ENCODE measurements at places on chromosomes 2 and 18.
A peak's percentile ranks its signal among the peaks of the same experiment; 100 is the strongest.

DNA sequence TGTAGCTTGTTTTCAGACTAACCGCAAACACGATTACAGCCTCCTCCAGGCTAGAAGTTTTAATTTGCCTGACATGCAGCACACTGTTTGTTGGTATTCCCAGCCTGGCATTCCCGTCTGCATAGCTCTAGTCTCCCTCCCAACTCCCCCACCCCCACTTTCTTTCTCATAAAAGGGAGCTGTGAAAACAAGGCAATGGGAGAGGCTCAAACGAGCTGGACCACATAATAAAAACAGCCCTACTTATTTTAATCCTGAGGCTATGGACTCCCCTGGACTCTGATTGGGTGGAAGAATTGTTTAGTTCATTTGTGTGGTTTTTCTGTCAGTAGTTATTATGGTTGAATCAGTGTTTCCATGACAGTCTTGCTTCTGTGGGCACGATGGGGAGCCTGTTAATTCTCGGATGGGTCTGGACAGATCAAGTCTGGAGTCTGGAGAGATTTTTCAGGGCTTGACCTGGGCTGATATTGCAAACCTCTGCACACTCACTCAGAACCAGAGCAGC lies 1.2 kb downstream of the STON1 start:
- ATAC-seq = peak; percentile 79

DNA sequence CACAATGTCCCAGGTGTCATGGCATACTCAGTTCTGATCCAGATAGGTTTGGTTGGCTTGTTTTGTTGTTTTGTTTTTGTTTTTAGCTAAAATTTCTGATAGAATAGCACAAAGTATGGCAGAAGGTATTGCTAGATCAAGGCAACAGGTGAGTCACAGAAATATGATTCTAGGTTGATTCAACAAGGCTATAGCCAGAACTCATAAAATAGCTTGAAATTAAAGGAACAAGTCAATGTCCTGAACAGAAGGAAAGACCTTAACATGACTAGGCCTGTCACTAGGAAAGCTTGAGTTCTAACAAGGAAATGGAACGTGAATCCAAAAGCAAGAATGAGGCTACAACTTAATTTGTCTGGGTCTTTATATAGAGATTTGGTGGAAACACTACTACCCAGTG lies 157.1 kb downstream of the GALNT3 start:
- ATAC-seq = no peak

GRCh38 chr2:9234680-9235146 lies 28.1 kb downstream of the ASAP2 start:
- peak; percentile 65 for ATAC-seq

GRCh38 chr2:139077099-139077737 lies 297.0 kb upstream of the NXPH2 start:
- no peak for ATAC-seq

Data from SK-N-SH treated with all-trans-retinoic acid at 6 μM for 48 hours (cell line).